ENCODE measurements at places on chromosomes 1 and 21.

DNA sequence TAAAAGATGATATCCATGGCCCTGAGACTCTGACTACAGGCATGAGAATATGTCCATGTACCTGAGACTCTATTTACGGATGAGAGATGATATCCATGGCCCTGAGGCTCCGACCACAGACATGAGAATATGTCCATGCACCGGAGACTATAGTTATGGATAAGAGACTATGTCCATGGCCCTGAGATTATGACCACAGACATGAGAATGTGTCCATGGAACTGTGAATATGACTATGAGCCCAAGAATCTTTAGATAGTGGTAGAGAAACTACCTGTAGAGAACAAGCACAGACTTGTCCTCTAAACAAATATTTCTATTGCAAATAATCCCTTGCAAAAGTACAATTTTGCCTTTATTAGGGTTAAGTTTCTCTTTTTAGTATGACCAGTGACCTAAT, 263.2 kb downstream of the PCP4 start:
- no peak for DNase-seq

DNA sequence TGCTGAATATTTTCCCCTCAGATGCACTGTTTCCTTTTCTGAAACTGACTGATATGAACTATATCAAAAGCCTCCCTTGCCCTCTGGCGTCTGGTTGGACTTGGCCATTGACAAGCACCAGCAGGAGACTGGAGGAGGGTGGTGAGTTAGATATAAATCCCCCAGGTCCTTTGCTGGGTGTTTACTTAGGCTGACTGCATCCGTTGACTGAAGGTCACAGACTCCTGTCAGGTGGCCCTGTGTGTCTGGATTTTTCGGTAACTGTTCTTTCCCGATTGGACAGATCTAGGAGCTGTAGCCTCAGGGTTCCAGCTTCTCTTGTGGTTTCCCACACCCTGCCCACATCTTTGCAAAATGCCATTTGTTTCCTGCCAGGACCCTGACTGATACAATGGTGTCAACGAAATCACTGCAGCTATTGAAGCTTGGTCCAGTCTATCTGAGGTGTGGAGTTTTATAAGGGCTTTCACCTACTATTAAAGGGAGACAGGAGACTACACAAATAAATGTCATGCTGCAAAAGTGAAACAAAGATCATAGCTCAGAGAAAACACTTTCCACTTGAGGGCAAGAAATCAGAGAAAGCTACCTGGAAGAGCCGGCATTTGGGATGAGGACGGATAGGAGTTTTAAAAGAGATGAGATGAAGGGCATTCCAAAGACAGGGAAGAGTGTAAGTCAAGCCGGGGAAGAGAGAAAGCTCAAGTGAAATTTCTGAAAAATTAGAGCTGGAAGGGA, 1.5 kb upstream of the MAGI3 start:
- no peak for DNase-seq

DNA sequence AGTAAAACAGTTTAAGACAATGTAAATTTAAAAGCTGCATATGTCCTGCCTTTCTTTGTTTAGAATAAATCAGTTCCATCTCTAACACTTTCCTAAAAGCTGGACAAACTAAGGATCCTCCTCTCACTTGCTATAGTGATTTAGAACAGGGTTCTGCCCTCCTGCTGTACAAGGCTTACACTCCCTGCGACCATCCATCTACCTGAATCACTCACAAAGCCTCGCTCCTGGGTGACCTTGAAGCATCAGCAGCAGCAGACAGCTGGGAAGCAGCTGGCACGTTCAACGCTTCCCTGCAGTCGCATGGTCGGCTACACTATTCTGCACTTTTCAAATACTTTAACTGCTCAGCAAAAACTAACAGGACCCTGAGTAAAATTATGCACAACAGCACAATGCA, 128.0 kb downstream of the NTPCR start:
- DNase-seq: no peak

GRCh38 chr1:197268012-197268411, at the start of gene CRB1:
Gene CRB1, plus strand, starts transcription at chr1:197268252. Its CDS starts 161 bp downstream, at chr1:197268413.
- DNase-seq: peak; percentile 25

DNA sequence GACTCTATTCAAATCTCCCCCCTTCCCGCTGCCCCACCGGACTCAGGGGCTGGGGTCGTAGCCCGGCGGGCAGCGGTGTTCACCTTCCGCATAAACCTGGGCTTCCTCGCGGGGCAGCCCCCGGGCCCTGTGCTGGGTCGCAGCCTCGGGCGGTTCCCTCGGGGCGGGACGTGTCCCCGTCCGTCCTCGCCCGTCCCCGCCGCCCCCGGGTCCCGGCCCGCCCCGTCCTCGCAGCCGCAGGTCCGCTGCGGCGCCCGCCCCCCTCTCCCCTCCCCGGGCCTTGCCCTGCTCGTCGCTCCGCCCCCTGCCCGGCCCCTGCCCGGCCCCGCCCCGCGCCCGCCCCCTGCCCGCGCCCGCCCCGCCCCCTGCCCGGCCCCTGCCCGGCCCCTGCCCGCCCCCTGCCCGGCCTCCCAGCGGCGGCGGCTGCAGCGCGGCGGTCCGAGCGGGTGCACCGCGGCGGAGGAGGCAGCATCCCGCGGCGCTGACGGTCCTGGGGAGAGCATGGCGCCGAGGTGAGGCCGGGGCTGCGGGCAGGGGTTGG, at the start of gene COL18A1:
Gene COL18A1 (plus strand): TSS at position 436 of the 541 bp plus-strand sequence. CDS start 66 bp downstream, at position 502.
- no peak for DNase-seq

GRCh38 chr1:30273456-30273855, 449.9 kb downstream of the MATN1 start:
- no peak for DNase-seq

DNA sequence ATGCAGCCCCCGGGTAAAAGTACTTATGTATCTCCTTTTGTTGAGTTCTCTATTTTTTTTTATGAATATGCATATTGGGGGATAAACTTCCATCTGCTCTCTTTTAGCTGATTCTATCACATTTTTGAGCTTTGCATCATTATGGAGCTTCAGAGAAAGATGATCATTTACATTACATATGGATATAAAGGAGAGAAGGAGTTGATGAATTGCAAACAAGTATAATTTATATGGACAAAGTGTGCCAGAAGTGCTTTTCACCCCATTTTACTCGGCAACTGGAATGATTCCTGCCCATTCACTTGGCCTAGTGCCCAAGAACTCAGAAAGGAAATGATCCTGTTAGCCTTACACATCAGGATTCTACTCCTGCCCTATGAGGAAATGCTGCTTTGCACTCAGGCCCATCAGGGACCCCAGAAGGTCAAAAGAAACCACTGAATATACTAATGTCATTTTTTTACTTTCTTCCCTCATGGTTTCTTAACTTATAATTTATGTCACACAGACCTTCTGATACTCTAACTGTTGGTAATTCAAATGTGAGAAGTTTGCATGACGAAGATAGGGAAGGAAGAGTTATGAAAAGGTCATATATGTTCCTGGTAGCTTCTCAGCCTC, 65.6 kb downstream of the SAMSN1 start:
- DNase-seq: no peak

DNA sequence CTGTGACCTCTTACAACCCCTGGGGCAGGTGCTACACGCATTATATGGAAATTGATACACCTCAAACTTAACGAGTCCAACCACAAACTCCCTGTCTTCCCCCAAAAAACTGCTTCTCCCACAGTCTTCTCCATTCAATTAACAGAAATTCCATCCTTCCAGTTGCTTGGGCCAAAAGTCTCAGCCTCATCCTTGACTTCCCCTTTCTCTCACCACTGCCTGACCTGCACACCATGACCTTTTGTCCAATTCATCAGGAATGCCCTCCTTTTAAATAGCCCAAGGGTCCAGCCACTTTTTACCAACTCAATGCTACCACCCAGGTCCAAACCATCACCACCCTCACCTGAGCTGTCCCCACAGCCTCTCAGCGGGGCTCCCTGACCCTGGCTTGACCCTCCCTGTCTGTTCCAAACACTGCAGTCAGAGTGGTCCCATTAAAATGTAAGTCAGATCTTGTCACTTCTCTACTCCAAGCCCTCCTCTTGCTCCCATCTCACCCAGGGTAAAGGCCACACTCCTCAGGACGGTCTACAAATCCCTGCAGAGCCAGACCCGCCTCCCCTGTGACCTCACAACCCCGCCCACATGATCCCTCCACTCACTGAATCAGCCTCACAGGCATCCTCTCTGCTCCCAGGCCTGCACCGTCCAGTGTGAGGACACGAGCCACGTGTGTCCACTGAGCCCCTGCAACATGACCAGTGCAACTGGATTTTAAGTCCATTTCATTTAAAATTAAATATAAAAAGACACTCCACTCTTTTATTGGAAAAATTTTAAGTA, 18.5 kb downstream of the KCNN3 start:
- no peak for DNase-seq

DNA sequence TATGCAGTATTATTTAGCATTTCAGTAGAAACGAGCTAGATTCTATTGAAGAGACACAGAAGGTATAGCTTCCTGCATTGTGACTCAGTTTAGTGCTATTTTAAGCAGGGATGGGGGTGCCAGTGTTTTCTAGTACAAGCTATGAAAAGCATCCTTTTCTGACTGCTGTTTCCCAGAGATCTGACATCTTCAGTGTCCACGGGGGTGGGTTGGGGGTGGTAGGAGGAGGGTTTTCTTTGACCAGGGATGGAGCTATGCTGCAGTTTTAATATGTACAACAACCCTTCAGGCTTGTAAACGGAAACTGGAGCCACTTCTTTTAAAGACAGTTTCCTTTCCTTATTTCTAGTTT, 2.7 kb upstream of the NEGR1 start:
- peak; percentile 51 for DNase-seq

DNA sequence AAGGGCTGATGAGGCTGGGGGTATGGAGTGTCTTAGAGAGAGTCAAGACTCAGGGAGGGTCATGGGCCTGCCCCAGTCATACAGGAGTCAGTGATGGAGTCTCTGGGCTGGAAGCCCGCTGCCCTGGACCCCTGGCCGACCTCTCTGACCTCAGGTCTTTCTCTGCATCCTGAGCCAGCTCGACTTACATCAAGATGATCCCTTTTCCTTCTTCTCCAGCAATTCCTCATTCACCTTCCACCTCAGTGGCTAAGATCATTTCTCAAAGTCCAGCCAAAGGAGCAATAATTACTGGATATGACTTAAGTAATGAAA, 308.6 kb downstream of the MATN1 start:
- no peak for DNase-seq

DNA sequence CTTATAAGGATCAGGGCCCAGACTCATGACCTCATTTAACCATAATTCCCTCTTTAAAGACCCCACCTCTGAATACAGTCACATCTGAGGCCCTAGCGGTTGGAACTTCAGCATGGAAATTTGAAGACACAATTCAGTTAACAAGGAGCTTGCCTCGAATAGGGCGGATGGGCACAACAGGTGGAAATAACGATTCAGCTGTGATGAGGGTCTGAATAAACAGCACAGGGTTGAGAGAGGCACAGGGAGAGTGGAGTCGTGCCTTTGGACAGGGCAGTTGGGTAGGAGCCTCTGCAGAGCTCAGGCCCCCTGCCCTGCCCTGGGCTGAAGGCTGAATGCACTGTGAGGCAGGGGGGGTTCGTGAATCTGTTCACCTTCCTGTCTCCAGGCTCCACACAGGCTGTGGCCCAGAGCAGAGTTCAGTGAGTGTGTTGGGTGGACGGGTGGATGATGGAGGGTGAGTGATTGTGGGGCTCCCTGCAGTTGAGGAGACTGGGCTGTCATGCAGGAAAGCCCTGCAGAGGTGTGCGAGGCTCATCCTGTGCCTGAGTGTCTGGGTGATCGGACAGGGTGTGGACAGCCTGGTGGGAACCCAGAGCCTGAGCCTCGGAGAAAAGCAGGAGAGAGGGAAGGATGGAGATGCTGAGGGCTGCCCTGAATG, 243.1 kb downstream of the FOXD2 start:
- no peak for DNase-seq

DNA sequence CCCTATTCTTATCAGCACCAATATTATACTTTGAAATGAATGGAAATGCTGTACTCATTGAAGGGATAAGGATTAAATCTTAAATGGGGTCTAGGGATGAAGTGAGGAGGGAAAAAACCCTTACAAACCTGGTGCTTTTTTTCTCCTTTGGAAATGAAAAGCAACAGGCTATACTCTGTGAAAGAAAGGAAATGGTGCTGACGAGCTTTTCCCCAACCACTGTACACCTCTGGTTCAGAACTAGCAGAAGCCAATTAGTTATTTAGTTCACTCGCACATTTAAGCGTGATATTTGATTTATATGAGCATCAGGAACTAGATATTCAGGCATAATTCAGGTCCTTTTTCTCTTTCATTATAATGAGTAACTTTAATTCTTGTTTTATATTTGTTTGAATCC, 74.5 kb upstream of the S1PR1 start:
- no peak for DNase-seq

- no peak for DNase-seq
Observed at GRCh38 chr1:40965531-40965930, 14.0 kb upstream of the CTPS1 start.

DNA sequence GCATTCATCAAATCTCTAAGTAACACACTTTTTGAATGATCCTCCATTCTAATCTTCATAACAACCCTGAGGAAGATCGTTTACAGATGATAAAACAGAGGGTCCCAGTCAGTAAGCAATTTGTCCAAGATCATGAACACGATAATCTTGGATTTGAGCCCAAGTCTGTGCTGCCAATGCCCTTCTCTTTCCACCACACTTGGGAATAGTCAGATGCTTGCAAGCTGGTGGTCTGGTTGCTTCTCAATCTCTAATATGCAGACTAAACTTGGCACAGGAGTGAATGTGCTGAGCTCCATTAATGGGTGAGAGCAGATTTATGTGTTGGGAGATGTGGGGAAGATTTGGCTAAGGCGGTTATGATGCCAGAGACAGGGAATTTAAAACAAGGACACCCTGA, 430.6 kb upstream of the DAB1 start:
- no peak for DNase-seq

DNA sequence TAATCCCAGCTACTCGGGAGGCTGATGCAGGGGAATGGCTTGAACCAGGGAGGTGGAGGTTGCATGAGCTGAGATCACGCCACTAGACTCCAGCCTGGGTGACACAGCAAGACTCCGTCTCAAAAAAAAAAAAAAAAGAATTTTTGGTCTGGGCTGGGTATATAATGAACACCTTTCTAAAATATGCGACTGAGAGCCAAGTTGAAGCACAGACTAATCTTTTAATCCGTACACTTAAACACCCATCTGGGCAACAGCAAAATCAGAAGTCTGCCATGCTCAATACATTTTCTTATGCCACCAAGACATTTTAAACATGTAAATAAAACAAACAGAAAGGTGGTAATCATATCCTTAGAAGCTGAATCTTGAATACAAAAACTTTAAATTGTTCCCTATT, 31.6 kb upstream of the ABCB10 start:
- no peak for DNase-seq
